Fibroblast of skin of right biceps (primary cell): ENCODE measurements at places on chromosomes 4 and X.
A peak's percentile ranks its signal among the peaks of the same experiment; 100 is the strongest.

GRCh38 chr4:14924076-14924811 lies 78.0 kb upstream of the CPEB2 start:
- no peak for DNase-seq

DNA sequence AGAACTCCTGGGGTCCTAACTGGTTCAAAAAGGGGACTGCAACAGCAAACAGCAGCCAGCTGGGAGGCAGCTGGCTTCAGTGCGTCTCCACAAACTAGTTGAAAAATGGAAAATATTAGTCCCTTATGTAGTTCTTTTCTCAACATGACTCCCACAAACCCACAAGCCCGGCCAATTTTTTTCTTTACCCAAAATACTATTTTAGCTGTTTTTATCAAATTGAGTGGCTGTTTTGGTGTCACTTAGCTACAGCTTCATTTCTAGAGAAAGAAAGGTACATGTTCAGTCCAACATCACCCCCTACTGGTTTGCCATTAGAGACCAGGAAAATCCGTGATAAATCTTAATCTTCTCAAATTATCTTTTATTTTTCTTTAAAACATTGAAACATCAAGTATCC lies 97.2 kb downstream of the GUCY2F start:
- peak; percentile 24 for DNase-seq

DNA sequence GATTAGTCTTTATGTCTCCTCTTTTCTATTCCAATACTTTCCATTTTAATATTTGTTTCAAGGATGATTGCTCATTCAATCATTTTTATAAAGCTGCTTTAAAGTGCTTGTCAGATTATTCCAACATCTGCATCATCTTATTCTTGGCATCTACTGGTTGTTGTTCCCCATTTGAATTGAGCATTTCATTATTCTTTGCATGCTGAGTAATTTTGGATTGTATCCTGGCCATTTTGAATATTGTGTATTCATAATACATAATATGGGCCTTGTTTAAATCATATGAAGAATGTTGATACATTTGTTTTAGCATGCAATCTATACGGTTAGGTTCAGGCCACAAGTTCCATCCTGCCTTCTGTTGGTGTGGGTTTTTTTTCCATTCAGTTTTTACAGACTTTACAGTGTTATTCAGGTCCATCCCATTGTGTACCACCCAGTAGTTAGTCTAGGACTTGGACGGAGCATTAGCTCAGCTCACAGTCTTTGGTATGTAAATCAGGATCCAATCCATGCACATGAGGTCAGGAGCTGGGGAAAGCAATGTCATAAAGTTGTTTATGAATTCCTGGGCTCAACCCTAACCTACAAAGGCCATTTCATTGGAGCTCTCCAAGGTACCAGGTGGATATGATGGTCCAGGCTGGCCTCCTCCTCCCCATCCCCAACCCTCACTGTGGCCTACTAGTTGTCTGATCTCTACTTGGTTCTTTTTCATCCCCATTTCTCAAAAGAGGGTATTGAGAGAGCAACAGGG lies 20.3 kb downstream of the RGN start:
- no peak for DNase-seq

GRCh38 chr4:3329887-3330286 lies 37.1 kb downstream of the RGS12 start:
- no peak for DNase-seq

DNA sequence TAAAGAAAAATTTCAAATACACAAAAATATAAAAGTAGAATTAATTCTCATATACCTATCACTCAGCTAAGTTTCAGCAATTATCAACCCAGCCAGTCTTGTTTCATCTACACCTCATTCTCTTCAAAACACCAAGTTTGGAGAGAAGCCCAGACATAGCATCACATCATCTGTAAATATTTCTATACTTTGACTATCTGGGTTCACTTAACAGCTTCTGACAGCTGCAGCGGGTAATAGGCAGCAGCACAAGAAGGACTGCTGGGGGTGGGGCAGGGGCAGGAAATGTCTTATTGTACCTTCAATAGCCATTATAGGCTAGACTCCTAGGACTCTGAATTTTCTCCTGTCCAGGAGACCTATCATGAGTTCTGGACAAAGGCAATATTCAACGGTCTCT lies 54.1 kb downstream of the PHF8 start:
- DNase-seq = peak; percentile 12

DNA sequence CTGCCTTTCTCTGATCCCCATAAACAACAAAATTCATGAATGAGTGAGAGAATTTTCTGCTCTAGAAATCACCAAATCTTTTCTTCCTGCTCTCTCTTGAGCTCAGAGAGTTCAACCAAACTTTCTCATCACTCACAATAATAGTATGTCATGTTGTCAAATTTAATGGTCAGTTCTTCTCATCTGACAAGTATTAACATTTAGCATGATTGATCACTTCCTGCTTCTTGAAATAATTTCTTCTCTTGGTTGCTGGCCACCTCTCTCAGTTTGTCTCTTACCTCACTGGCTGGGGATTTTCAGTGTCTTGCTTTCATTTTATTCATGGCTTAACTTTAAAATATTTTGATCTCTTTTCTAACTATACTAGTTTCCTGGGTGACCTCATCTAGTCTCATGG lies 25.5 kb upstream of the FGF5 start:
- peak; percentile 85 for DNase-seq

DNA sequence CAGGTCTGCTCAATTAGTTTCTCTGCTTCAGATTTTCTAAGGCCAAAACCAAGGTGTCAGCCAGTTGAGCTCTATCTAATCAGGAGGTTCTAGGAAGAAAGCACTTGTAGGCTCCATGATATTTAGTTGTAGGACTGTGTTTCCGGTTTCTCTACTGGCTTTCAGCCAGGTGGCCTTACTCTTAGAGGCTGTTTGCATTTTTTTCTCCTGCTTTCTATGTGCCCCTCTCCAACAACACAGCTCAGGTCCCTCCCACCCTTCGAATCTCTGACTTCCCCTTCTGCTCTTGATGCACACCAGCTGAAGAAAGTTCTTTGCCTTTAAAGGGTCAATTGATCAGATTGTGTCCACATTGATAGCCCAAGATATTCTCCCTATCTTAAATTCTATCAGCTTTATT lies 245.2 kb downstream of the RAB28 start:
- no peak for DNase-seq

GRCh38 chr4:84474107-84474506 lies 25.0 kb downstream of the NKX6-1 start:
- no peak for DNase-seq

DNA sequence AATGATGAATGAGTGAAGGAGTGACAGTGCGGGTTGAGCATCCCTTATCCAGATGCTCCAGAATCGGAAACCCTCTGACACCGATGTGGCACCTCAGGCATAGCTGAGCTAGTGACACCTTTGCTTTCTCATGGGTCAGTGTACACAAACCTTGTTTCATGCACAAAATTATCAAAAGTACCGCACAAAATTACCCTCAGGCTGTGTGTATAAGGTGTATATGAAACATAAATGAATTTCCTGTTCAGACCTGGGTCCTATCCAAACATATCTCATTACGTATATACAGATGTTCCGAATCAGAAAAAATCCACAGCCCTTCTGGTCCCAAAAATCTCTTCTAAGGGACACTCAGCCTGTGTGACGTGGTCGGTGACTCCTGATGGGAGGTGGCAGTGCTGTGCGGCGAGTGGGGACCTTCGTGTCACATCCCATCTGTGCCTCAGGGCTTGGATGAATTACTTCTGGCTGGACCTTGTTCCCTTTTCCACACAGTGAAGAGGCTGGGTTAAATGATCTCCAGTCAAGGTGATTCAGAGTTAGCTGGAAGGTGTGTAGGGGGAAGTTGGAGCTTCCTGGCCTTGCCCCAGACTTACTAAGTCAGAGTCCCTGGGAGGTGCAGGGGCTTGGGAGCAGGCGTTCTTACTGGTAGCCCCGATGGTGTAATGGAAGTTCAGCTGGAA lies 18.8 kb downstream of the RGS12 start:
- DNase-seq = no peak

GRCh38 chr4:137543198-137543597 lies 10.9 kb upstream of the PCDH18 start:
- DNase-seq = no peak

DNA sequence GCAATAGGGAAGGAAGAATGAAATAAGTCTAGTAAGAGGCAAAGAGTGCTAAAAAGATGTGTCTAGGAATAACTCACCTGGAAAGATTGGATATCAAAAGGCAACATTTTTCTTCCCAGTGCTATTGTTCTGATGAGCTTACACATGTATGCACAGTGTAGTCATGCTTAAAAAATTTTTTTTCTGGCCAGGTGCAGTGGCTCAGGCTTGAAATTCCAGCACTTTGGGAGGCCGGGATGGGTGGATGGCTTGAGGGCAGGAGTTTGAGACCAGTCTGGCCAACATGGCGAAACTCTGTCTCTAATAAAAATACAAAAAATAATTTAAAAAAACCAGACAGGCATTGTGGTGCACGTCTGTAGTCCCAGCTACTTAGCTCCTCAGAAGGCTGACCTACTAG lies 795.8 kb upstream of the IGFBP7 start:
- DNase-seq = no peak

GRCh38 chr4:100062921-100063320 lies 112.8 kb upstream of the H2AZ1 start:
- DNase-seq = peak; percentile 35

- no peak for DNase-seq
Measured at GRCh38 chr4:8437281-8437680, 3.2 kb downstream of the ACOX3 start.

DNA sequence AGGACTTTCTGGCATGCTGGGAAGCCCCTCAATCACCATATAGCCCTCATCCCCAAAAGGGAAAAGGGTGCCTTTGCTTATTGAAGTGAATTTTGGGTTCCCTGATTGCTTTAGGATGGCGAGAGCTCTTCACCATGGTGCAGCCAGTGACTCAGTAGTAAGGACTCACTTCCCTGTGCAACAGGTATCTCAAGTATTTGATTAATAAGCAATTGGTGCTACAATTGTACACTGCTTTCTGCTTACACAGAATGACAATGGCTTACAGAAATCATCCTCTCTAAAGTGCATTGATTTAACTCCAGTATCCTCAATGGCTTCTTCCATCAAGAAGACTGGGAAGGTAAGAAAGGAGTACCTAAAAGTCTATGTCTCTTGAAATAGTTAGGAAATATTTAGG lies 143.7 kb upstream of the SMIM10 start:
- no peak for DNase-seq

DNA sequence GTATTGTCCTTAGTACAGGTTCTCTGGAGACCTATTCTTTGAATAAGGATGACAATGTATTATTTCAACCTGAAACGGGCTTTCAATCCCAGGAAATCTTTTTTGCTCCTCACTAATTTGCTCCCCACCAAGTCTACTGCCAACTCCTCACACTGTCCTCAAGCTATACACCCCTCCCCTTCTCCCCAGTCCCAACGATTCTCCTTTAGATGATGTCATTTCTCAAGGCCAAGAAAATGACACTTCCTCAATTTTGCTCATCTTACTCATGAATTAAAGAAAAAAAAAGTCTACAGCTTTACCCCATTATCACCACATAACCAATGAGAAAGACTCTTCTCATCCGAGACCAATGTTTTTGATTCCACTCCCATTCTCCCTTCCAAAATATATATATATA lies 20.6 kb downstream of the AP1S2 start:
- DNase-seq = no peak

- DNase-seq = no peak
Measured at GRCh38 chr4:80594701-80595100, 259.2 kb downstream of the CFAP299 start.

- DNase-seq = no peak
Measured at GRCh38 chr4:4384837-4385236, 2.1 kb upstream of the NSG1 start.

DNA sequence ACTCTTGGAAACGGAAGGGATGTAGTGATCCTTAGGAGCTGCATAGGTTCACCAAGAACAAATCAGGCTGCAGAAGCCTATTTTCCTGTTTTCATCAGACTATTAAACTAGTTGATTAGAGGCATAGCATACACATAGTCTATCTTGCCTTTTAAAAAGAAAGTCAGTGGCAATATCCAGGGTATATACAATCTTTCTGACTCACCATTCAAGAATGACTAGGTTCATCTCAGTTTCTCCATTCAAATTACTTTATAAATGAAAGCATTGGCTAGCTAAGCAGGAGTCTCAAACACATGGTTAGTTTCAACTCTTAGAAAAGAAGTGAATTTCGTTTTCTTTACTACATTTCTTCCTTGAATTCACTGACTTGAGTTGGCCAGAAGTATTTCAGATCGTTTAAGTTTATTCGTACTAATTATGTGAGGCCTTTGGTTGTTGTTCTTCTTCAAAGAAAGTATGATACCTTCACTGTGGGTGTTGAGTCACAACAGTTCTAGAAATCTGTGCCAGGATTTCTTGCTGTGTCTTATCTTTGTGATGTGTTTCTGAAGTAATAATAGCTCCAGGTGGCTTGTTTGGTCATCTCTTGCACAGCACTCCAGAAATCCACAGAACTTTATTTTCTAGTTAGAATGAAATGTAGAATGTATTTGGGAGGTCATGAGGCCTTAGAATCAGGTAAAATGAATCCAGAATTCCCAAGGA lies 88.2 kb downstream of the AWAT2 start:
- peak; percentile 10 for DNase-seq

DNA sequence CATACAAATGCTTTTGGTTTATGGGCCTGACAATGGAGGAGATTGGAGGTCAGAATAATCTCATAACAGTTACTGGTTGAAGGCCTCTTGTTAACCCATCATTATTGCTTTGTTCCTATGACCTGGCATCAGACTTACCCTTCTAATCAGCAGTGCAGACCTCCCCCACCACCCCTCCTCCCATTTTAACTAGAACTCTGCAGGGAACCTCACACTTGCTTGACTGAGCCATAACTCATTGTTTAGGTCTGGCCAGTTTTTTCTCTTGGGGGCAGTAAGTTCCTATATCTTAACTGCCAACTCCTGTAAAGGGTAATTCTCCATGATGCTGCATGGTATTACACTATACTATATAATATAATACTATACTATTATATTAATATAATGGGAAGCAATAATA lies 609.3 kb downstream of the IL1RAPL1 start:
- DNase-seq = no peak

- DNase-seq = peak; percentile 25
Measured at GRCh38 chrX:17613979-17614588, 123.2 kb upstream of the SCML1 start.

- no peak for DNase-seq
Measured at GRCh38 chrX:123432361-123433150, 248.5 kb downstream of the GRIA3 start.

DNA sequence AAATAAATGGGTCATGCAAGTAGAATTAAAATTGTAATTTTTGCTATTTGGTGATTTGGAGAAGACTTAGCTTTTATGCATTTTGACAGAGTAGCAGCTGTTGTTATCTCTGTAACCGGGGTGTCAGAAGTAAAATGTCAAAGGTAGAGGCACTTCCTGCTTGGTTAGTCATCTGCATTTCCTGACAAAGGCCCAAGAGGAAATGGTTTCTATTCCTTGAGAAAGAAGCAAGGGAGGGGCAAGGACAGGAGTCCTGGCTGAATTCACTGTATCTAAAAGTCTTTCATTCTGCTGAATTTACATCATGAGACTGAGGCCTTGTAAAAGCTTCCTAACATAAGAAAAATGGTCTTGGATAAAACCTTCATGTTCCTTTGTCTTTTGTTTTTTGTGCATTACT lies 550.9 kb upstream of the BOD1L1 start:
- peak; percentile 41 for DNase-seq
